BJ (cell line): ENCODE measurements at places on chromosomes 7 and 10. TPM values are rescaled to one million over a fixed set of nuclear protein-coding genes. Genes with fewer than 3 reads are reported as not detected.

IPMK gene
- 0.81 and 1.9 TPM in 2 replicates for polyA plus RNA-seq

KNDC1 gene
- 1.0 and 1.1 TPM in 2 replicates for polyA plus RNA-seq

ARHGAP21 gene
- polyA plus RNA-seq, result 75.8 and 99.4 TPM in 2 replicates

GUSB gene
- 32.5 and 67.8 TPM in 2 replicates for polyA plus RNA-seq

CTAGE4 gene
- polyA plus RNA-seq, result 0.91 and 0.98 TPM in 2 replicates

DNA sequence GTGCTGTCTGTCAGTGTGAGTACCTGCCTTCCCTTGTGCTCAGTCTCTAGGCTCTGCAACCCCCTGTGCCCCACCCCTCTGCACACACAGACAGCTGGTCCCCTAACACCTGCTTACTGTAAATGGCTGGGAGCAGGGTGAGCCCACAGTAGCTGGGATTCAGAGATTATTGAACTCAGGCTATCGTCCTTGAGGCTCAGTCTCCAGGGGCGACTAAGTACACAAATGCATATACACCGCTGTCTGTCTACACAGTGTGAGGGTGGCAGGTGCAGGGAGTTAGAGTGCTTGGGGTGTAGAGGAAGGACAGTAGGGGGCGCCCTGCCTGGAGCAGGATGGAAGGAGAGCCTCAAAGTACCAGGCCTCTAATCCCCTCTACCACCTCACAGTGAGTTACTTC is 12.9 kb downstream of the UPP1 start:
- DNase-seq, result no peak

- DNase-seq, result no peak
These were observed 13.7 kb upstream of the DNTT start for GRCh38 chr10:96290368-96291133.

GRCh38 chr10:114064151-114065048 is 20.7 kb downstream of the ADRB1 start:
- DNase-seq, result no peak

GRCh38 chr7:89666136-89666835 is 488.0 kb upstream of the STEAP1 start:
- DNase-seq, result no peak

DNA sequence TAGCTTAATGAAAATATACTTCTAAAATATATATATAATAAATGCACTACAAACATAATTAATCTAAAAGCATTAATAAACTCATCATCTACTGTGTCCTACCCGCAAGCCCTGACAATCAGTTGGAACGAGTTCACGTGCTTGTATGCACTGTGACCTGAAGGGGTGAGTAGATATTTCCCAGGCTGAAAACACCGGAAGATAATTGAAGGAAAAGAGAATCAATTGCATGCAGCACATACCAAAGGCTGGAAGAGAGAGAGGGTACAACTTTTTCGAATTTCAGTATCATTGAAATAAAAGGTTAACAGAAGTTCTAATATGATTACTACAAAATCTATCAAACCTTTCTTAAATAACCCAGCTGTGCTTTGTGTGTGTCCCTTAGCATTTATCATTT is 94.6 kb downstream of the SEMA3C start:
- no peak for DNase-seq

- DNase-seq, result no peak
These were observed 1.9 kb downstream of the VTI1A start for GRCh38 chr10:112448888-112449287.
